ENCODE measurements at places on chromosomes 13 and 19.

- no peak for DNase-seq
Measured at GRCh38 chr13:59747529-59747928, 416.2 kb downstream of the DIAPH3 start.

DNA sequence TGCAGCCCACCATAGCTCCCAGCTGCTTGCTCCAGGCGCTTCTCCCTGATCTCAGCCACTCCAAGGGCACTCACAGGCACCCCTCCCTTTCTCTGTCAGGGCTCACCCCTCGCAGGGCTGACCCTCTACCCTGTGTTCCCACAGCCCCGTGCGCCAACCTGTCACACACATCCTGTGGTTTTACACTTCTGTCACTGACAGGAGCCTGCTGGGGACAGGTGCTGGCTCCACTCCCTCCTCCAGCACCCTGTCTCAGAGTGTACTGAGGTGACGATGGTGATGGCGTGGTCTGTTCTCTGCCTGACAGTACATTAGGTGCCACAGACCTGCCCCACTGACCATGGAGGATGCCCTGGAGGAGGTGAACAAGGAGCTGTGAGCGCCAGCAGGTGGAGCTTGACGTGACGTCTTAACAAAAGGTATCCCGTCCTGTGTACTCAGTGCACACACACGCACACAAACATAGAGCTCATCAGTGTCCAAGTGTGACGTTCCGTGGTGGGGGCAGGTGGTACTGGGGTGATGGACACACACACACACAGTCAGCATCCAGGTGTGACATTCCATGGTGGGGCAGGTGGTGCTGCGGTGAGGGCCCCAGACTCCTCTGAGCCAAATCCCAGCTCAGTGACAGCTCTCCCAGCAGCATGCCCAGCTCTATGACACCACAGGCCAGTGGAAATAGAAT, 20.9 kb downstream of the C19orf44 start:
- no peak for DNase-seq

DNA sequence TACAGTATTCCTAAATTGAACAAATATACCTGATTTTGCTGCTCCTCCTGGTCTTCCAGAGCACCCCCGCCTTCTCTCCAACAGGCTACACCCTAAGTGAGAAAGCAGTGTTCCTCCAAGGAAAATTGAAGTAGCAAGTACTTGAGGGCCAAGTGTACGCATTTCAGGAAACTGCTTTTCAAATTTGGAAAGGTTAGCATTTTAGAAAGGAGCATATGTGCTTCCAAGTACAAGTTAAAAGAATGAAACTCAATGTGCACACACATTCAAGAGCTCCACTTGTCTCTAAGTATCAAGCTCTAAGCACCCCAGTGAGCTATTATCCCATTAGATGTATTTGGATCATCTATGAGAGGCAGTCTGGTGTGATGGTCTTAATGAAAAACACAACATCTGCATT, 25.8 kb downstream of the LHFPL6 start:
- DNase-seq: no peak

DNA sequence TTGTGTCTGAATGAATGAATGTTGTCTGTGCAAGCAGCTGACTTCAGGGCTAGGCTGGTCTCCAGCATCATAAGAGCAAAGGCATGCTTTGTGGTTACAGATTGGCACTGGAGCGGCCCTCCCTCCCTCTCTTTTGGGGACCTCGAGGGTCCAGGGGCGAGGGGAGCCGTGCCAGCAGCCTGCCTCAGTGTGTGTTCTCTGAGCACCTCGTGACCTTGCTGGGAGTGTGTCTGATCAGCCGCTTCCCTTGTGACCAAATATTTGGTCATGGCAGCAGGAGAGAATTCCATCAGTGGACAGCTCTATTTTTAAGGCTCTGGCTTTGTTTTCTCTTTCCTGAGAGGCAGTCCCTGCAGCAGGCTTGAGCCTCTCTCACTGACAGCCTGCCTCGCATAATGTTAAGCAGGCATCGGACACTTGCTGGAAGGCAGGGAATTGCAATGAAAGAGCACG, 329.7 kb downstream of the UQCRFS1 start:
- peak; percentile 15 for DNase-seq

DNA sequence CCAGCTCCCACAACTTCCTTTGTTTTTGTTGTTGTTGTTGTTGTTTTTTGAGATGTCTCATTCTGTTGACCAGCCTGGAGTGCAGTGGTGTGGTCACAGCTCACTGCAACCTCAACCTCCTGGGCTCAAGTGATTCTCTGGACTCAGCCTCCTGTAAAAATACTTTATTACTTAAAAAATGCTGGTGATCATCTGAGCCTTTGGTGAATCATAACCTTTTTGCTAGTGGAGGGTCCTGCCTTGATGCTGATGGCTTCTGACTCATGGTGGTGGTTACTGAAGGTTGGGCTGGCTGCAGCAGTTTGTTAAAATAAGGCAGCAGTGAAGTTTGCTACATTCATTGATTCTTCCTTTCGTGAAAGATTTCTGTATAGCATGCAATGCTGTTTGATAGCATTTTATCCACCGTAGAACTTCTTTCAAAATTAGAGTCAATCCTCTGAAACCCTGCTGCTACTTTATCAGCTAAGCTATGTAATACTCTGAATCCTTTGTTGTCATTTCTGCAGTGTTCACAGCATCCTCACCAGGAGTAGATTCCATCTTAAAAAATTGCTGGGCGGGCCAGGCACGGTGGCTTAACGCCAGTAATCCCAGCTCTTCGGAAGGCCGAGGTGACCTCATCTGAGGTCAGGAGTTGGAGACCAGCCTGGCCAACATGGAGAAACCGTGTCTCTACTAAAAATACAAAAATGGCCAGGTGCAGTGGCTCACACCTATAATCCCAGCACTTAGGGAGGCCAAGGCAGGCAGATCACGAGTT, 18.0 kb downstream of the ARHGAP35 start:
- peak; percentile 90 for DNase-seq

- no peak for DNase-seq
Measured at GRCh38 chr13:76697288-76697687, 188.9 kb downstream of the KCTD12 start.

GRCh38 chr19:38208571-38208970, 15.5 kb downstream of the DPF1 start:
- DNase-seq: no peak

- DNase-seq: no peak
Measured at GRCh38 chr19:47437500-47437899, 18.2 kb upstream of the MEIS3 start.

- DNase-seq: no peak
Measured at GRCh38 chr19:11261431-11261970, 823 bp downstream of the DOCK6 start.

- DNase-seq: no peak
Measured at GRCh38 chr13:33380487-33381079, 95.0 kb upstream of the STARD13 start.

GRCh38 chr19:48735031-48735615, 5.3 kb downstream of the RASIP1 start:
- DNase-seq: no peak

DNA sequence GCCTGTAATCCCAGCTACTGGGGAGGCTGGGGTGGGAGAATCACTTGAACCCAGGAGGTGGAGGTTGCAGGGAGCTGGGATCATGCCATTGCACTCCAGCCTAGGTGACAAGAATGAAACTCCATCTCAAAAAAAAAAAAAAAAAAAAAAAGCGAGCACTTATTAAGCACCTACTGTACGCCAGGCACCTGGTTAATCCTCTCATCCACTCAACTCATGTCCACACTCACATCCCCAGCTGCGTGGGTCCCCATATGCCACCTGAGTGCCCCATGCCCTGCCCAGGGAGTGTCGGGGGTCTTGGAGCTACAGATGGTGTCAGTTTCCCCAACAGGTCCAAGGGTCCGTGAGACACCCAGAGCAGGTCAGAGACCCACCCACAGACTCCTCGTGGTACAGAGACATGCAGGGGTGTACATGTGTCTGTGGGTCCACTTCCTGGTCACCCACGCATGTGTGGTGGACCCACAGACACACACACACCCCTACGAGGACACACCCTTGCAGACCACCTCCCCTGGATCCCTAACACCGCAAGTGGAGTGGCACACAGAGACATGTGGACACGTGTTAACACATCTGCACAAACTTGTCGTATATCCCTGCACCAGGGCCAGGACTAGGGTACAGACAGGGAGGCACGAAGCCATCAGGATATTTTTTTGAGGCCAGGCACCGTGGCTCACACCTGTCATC, 3.5 kb downstream of the INSL3 start:
- no peak for DNase-seq

DNA sequence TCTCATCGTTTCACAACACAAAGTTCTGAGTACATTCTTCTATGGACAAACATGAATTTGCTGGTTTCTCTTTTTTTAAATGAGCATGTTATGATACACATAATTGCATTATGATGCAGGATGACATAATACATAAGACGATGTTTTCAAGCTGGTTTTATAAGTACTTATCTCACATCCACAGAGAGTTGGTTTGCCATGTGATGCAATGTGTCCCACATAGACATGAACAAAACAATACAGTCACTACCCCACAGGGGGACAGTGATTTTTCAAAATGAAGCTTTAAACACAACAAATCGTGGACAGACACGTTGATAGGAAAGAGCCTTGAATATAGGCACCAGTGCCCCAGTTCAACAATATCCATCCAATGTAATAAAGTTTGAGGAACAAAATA, 447.1 kb downstream of the KLF12 start:
- DNase-seq: no peak

DNA sequence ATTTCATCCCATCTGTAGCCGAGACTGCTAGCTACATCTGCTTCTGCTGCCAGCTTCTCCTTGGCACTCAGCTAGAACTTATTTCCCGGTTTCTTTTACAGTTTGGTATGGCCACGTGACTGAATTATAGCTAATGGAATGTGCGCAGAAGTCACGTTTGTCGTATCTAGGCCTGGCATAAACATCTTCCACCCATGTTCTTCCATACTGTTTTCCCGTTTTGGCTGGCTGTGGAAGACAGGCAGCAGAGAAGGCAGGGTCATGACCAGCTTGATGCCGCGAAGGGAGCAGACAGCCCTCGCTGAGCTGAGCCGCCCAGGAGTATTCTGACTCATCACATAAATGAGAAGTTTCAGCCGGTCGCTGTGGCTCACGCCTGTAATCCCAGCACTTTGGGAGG, 186.7 kb downstream of the RFC3 start:
- no peak for DNase-seq

GRCh38 chr13:46382224-46382623, 4.8 kb downstream of the RUBCNL start:
- no peak for DNase-seq

GRCh38 chr19:46408664-46409039, 4.7 kb downstream of the CCDC8 start:
- DNase-seq: no peak

GRCh38 chr13:36787181-36787580, 31.8 kb upstream of the RFXAP start:
- DNase-seq: no peak

DNA sequence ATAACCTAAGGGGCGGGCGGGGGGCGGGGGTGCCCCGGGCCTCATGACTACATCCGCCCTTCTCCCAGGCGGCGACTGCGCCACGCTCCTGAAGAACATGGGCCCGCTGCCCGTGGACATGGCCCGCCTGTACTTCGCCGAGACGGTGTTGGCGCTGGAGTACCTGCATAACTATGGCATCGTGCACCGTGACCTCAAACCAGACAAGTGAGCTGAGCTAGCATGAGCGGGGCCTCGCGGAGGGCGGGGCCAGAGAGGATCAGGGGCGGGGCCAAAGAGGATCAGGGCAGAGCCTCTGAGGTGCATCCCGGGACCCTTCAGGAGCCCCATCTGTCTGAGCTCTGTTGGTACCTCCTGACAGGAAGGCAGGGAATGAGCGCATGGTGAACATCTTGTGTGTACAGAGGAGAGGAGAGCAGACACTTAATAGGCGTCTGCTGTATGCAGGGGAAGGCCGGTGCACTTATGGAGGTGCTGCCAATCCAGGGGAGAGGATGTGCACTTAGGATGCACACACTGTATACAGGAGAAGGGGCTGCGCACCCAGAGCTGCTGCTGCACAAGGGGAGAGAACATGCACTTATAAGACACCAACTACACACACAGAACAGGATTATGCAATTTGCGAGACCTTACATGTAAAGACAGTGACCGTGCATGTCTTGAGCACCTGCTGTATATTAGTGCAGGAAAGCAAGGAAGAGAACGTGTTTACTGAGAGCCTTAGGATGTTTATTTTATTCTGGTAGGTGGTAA, 20.9 kb upstream of the PIK3R2 start:
- DNase-seq: no peak

GRCh38 chr19:29636553-29637360, 28.5 kb upstream of the PLEKHF1 start:
- no peak for DNase-seq

All from HFFc6 (cell line).